Activated CD4-positive, alpha-beta T cell treated with anti-CD3 and anti-CD28 coated beads, Interleukin-2, amount 50 U/mL, for 24 hours (primary cell): ENCODE measurements at places on chromosomes 7 and 10.

DNA sequence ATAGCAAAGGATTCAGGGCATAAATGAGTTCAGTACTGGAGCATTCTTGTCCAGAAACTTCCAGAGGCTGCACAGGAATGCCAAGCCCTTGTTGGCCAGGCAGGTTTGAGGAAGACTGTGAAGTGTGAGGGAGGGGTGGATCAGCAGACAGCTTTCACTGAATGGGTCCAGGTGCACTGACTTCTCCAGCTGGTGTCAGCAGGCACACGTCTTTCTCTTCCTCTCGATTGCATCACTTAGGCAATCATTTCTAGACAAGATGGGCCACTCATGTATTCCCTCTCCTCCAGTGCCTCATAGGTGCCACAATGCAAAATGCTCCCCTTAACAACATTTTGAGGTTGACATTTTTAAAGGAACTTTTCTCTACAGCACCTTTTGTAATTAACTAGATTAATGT, 15.6 kb upstream of the PLEKHS1 start:
- DNase-seq, result no peak

DNA sequence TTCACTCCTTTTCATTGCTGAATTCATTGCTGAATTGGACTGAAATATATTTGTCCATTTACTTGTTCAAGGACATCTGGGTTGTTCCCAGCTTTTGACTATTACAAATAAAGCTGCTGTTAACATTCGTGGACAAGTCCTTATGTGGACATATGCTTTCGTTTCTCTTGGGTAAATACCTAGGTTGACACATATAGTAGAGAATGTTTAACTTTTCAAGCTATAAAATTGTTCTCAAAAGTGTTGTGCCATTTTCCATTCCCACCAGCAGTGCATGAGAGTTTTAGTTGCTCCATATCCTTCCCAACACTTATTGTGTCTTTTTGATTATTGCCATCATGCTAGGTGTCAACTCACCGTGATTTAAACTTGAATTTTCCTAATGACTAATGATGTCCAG, 17.5 kb upstream of the CPVL start:
- DNase-seq, result no peak

GRCh38 chr7:106865130-106866041, at the start of gene PIK3CG:
Gene PIK3CG (plus strand): TSS chr7:106865282. CDS start chr7:106867562, 2,280 bp downstream.
- no peak for DNase-seq

- peak; percentile 73 for DNase-seq
Measured at GRCh38 chr10:28676968-28677887, at the start of gene BAMBI. Gene BAMBI (plus strand): TSS chr10:28677521. CDS start chr10:28677898, 377 bp downstream.

- DNase-seq, result no peak
Measured at GRCh38 chr7:94374721-94375566, 19.8 kb upstream of the COL1A2 start.

GRCh38 chr10:52488606-52489485, 174.8 kb downstream of the DKK1 start:
- no peak for DNase-seq

DNA sequence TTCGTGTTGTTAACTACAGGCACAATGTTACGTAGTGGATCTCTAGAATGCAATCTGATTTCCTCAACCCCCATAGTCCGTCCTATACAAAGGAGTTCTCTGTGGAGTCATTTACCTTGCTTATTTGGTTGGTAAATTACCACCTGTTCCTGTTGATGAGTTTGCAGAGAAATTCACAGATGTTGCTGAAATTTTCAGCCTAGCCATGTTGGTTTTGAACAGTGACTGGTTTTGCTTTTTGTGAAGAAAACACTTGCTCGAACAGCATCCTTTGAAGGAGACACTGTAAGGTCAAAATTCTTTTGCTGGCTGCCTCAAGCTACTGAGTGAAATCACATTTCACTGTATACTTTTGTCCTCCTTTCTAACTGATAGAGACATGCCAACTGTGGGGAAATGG, 15.4 kb upstream of the PRKCQ start:
- no peak for DNase-seq

- DNase-seq, result no peak
Measured at GRCh38 chr10:48461623-48462481, 143.0 kb downstream of the ARHGAP22 start.

DNA sequence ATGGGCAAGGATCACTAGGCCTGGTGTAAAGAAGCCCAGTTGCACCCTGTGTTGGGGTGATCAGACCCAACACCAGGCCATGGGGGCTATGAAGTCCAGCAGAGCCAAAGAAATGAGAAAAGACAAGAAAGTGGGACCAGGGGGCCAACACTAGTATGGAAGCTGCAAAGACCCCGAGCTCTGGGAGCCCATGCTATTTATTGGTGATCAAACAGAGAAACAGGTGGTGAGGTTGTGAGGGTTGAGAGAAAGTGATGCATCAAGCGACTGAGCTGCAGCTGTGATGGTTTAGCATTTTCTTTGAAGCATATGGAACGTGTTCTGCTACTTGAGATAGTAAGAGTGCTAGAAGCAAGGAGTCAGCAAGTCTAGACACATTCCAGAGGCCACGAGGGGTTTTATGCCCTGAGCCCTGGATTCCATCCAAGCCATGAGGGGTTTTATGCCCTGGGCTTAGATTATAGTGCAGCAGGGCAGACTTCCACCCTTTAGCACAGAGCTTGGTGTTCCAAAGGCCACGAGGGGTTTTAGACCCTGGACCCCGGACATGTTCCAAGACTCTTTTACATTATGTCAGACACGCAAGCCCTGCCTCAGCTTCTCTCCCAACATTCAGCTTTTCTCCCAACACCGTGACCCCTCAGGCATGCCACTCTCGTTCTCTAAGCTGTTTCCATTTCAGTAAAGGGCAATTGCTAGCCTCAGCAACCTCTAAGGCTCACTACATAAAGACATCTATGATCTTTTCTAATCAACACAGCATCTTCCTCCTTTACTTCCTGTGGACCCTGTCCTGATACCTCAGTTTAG, 43.1 kb upstream of the GPAM start:
- no peak for DNase-seq

DNA sequence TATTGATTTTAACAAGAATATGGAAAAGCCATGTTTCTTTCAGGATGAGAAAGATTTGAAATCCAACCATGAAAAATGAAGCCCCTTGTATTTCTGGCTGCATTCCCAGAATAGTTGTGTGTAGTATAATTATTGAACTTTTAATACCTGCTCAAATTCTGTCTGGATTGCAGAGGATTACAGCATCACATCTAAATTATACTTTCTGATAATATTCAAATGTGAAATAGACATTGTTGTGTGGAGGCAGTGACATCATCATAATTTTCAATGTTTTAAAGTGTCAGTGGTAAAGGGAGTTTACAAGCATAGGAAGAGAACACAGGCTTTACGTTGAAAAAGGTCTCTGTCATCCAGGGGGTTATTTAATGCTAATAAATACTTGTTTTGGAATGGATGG, 93.4 kb downstream of the POLL start:
- DNase-seq, result no peak

- no peak for DNase-seq
Measured at GRCh38 chr7:7707246-7707645, 11.2 kb downstream of the RPA3 start.

- DNase-seq, result no peak
Measured at GRCh38 chr7:38409531-38409930, 136.1 kb upstream of the TARP start.

DNA sequence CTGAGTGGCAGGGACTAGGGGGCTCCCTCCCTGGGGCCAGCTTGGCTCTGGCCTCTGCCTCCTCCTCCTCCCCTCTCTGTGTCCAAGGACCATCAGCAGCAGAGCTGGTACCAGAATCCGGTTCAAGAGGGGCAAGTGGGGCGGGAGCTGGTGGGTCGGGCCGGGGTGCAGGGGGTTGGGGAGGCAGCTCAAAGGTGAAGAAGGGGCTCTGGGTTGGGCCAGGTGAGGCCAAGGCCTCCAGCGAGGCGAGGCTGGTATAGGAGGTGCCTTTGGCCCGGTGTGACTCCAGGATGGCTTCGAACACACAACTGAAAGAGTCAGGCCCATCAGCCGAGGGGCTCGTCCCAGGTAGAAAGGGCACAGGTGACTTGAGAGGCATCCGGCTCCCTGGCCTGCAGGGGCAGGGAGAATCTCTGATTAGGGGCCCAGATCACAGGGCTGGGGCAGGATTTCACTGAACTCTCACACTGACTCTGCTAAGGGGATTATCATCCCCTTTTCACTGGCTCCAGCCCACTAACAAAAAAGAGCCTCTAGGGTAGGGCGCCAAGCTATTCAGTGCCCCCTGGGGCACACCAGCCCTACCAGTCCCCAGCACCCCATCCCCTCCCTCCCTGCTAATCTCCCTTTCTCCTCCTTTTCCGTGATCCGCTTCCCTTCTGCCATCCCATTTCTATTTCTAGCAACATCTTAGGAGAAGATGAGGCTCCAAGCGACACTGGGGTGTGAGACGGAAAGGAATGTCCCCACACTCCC, 4.6 kb downstream of the PSD start:
- no peak for DNase-seq

- no peak for DNase-seq
Measured at GRCh38 chr10:122746408-122746807, 46.8 kb upstream of the C10orf120 start.

GRCh38 chr7:49522111-49522510, 251.3 kb upstream of the VWC2 start:
- DNase-seq, result no peak

GRCh38 chr7:46164629-46165028, 243.6 kb upstream of the IGFBP3 start:
- no peak for DNase-seq

DNA sequence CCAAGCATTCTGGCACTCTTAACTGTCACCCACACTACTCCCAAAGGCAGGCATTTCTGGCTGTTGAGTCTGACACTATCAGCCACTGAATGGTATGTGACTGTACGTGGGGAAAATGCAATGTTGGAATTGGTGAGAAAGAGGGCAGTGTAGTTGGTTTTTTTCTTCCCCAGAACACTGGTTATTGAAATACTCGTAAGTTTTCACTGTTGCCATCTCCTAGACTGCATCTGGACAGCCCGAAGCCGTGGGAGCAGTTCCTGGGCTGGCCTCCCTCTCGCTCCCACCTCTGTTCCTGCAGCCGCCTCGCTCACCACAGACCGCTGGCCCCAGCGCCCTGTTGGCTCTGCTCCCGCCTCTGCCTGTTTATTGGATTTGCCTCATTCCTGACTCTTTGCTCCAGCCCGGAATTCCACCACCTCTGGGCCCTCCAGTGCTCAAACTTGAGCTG, 5.7 kb downstream of the PLCE1 start:
- no peak for DNase-seq

DNA sequence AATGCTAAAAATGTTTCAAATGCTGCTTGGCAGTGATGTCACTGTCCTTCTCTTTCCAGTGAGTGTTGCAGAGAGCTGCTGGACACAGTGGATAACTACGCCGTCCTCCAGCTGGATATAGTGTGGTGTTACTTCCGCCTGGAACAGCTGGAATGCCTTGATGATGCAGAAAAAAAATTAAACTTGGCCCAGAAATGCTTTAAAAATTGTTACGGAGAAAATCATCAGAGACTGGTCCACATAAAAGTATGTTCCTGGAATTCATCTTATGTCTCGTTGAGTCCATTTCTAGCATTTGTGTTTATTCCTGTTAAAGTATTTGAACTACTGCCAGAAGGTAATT, 25.2 kb downstream of the NUB1 start:
- DNase-seq, result no peak

- no peak for DNase-seq
Measured at GRCh38 chr7:81183326-81183725, 264.5 kb upstream of the SEMA3C start.

DNA sequence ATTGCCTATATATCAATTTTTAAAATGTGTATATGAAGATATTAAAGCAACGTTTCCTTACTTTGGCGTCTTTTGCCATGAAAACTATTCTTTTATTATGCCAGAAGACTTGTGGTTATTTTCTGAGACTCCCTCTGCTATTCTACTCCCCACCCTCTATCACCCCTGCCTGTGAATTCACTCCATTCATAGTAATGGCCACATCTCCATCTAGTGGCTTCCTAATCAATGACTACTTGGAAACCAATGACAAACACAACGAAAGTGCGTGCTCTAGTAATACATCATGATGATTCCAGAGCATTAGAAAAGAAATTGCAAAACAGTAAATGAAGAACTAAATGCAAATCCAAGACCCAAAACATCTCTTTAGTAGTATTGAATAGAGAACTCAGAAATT, 186.7 kb upstream of the HGF start:
- no peak for DNase-seq

GRCh38 chr10:86083206-86083605, 283.4 kb downstream of the GRID1 start:
- DNase-seq, result no peak

GRCh38 chr7:137985897-137986251, 16.0 kb downstream of the CREB3L2 start:
- no peak for DNase-seq

- no peak for DNase-seq
Measured at GRCh38 chr7:147711447-147711846, 879.1 kb upstream of the C7orf33 start.

- DNase-seq, result no peak
Measured at GRCh38 chr7:149859876-149860275, 13.9 kb upstream of the ATP6V0E2 start.

- no peak for DNase-seq
Measured at GRCh38 chr7:20545016-20545415, 70.5 kb upstream of the ABCB5 start.

- no peak for DNase-seq
Measured at GRCh38 chr10:112732277-112732921, 217.6 kb upstream of the TCF7L2 start.

DNA sequence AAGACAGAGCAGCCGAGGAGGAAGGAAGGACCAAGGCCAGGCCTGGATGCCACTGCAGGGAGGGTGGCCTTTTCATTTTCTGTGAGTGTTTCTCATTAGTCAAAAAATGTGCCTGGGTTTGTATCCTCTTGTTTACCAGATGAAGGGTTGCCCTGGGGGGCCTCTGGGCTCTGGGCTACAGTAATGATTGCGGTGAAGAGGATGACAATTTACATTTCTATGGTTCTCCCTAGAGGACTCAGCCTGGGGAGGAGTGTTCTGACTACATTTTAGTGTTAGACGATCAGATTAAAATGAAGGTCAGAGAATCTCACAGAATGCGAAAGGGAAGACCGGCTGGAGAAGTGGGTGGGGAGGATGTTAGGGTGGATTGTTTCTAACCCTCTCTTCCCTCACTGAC, 108.0 kb upstream of the KMT2C start:
- DNase-seq, result no peak

DNA sequence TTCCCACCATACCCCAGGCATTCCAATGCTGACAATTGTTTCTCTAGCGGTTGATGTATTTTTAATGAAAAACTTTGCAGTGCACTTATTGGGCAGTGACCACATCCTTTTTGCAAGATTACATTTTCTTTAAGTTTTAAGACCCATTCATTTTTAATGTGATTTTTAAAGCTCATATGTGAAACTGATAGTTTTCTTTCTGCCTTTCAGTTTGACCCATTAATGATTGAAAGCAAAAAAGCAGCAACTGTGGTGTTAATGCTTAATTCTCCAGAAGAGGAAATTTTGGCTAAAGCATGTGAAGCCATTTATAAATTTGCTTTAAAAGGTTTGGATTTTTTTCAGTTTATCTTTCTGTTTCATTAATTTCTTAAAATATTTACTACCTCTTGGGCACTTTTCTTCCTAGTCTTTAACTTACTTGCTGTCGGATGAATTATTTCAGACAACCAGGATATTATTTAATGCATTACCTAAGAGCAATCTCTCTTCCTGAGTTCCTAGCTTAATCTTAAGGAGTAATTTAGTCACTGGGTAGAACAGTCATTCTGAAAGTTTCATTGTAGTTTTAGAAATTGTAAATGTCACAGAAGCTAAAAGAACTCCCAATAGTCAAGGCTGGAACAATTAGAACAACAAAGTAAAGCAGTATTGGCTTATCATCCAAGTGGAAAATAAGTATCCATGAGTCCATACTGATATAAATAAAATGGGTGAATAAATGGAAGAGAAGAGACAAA, 18.3 kb downstream of the ARMC3 start:
- DNase-seq, result no peak
